NCI-H2081 treated with DMSO at 0.1 percent for 48 hours (cell line): ENCODE measurements at places on chromosomes 11 and 22.

GRCh38 chr11:111019451-111019850 lies 226.1 kb upstream of the POU2AF2 start:
- DNase-seq, result no peak

DNA sequence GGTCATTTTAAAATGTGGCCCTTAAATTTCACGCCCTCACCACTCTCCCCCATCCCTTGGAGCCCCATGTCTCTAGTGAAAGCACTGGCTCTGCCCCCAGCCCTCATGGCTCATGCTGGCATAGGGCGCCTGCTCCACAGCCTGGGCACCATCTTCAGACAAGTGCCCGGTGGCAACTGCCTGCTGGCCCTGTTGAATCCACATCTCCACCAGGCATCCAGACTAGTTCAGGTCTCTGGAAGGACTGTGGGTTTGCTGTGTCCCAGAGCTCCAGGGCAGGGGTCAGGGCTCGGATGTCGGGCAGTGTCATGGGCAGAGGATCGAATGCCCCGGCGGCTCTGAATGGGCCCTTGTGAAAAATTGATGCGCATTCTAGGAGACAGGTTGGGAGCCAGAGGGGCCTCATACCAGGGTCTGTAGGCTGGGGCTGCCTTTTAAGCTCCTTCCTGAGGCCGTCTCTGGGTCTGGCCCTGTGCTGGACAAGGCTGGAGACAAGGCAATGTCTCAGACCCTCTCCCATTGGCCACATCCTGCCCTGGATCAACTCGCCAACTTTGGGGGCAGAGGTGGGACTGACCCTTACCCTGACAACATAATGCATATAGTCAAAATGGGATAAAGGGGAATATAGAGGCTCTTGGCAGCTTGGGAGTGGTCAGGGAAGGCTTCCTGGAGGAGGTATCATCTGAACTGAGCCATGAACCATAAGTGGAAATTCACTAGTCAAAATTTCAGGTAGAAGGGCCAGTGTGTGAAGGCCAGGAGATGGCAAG lies 1.2 kb downstream of the MYO7A start:
- DNase-seq, result no peak

DNA sequence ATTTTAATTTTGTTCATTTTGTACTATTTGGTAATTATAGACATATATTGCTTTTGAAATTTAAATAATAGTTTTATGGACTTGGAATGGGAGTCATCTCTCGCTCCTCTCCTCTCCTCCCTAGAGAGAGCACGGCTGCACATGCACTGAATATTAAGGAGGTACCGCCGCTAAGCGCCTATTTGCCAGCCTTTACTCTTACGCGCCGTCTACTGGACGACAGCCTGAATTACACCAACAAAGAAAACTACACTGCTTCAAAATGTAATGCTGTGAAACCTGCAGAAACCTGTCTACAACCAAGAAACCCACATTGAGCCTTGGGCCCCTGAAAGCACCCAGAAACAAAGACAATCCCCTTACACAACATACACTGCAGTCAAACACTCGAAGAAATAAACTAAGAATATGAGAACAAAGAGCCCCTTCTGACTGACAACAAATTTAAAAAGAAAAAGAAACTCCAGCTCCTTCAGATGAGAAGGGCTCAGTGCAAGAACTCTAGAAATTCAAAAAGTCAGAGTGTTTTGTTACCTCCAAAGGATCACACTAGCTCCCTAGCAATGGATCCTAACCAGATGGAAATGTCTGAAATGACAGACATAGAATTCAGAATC lies 737.2 kb downstream of the LRRC4C start:
- DNase-seq, result no peak

DNA sequence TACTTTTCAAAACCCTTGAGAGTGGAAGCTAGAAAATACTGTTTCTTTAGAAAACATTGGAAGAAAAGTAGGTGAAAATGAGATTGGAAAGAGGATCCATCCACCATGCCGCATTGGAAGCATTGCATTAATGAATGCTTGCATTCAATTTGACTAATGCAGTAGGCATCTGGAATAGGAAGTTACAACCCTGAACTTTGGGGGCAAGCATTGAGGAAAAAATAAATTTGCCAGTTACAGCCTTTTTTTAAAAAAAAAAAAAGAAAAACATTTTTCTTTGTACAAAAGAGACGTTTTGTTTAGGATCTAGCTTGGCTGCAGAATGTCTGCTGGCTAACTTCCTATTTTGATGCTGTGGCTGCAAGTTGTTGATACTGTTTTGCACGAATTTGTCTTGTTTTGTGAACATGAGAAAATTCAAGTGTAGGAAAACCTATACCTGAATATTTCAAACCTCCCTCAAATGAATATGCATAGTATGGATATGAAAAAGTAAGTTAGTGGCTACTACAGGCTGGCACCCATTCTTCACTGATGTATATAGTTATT lies 28.1 kb downstream of the RTN3 start:
- no peak for DNase-seq

DNA sequence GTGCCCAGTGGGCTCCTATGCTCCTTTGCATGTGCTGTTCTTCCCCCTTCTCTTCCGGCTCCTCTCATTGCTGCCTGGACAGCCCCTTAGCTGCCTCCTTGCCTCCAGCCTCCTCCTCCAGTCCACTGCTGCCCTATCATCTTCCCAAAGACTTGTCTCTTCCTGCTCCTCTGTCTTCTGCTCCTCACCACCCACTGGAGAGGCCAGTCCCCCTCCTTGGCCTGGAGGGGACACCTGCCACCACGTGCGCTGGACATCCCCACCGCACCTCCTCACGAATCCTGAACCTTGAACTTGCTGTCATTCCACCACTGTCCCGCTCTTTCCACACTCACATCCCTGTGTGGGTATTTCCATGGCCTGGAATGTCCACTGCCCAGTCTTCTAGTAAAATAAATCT lies 49.8 kb downstream of the MICAL2 start:
- DNase-seq, result no peak

- no peak for DNase-seq
These were observed 27.1 kb downstream of the AGBL2 start for GRCh38 chr11:47688111-47688510.

DNA sequence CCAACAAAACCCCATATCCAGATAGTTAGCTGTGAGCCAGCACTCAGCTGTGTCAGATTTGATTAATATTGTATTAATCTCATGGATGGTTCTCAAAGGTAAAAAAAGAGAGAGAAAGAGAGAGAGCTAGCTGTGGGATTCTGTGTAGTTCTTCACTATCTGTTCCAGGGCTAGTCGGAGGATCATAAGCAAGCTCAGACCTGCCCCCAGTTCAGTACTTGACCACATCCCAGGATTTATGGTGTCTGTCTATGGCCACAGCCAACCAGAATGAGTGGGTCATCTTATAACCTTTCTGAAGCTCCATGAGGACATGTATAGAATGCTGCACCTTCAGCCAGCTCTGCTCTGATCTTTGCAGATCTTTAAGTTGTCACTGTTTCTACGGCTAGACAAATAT lies 13.5 kb upstream of the B3GNT6 start:
- DNase-seq, result no peak
